ENCODE measurements at places on chromosomes 3 and 15. TPM values are rescaled to one million over a fixed set of nuclear protein-coding genes. Genes with fewer than 3 reads are reported as not detected.

SLC28A2 gene
- total RNA-seq = not detected

CAND2 gene
- 0.31 TPM for total RNA-seq

STAC gene
- not detected for total RNA-seq

DNA sequence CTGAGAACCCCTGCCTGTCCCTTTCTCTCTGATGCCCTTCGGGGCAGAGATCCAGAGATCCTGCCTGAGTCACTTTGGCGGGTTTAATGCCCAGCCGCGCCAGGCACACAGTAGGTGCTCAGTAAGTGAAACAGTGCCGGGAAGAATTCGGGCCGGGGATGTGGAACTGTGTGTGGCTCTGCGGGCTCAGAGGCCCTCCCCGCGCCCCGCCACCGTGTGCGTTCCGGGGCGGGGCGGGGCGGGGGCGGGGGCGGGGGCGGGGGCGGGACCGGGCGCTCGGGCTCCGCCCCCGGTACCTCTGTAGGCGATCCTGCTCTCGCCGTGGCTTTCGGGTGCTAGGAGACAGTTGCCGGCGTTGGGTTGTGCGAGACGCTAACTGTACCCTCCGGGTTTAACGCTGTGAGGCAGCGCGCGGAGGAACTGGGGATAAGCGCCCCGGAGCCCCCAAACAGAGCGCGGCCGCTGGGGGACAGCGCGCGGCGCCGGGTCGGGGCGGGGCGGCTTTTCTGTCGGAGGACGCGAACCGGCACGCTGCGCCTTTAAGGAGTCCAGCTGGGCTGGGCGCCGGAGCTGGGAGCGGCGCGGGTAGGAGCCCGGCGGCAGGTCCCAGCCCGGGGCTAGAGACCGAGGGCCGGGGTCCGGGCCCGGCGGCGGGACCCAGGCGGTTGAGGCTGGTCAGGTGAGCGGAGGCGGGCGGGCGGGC, at the start of gene ABHD6:
TSS of gene ABHD6 (plus strand) at position 555 of the 703 bp plus-strand sequence. CDS start 18,795 bp downstream, outside the sequence.
- peak within 1 kb of the TSS; percentile 82 for H3K4me3 ChIP-seq
- no peaks in the 10 kb centered on the region for H3K36me3 ChIP-seq
- peaks cover 22% of the 10 kb centered on the region for H3K27me3 ChIP-seq
- H3K27ac ChIP-seq = peak within 1 kb of the TSS; percentile 77

DNA sequence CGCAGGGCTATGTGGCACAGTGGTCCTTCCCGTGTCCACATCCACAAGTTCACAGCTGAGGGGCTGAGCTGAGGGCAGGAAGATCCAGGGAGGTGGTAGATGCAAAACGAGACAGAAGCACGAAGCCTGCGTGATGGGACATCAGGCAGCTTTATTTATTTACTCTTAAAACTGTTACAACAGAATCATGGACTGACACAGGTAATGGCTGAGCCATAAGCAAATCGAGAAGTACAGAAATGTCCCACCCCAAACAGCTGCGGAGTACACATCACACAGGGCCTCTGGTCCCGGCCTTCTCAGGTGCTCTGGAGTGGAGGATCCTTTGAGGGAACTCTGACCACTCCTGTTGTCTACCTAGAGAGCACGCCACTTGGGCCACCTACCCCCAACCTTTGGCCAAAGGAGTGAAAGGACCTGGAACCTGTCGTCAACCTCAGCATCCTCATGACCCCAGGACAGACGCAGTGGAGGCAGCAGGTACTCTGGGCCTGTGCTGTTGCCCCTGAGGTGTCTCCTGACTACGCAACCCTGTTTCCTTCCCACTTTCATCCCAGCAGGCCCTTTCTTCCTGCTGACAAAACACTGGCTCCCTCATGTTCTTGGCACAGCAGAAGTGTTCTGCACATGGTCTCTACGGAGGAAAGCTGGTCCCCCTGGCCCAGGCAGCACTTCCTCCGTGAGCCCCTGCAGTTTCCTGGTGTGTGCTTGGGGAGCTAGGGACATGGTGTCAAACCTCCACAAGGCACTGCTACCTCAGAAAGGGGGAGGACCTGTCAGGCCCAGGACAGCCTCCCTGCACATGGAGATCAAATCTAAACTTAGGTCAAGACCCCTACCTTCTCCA, 47.8 kb downstream of the DHX30 start:
- no peaks in the 10 kb centered on the region for H3K27me3 ChIP-seq
- H3K36me3 ChIP-seq = peaks cover 25% of the 10 kb centered on the region

DNA sequence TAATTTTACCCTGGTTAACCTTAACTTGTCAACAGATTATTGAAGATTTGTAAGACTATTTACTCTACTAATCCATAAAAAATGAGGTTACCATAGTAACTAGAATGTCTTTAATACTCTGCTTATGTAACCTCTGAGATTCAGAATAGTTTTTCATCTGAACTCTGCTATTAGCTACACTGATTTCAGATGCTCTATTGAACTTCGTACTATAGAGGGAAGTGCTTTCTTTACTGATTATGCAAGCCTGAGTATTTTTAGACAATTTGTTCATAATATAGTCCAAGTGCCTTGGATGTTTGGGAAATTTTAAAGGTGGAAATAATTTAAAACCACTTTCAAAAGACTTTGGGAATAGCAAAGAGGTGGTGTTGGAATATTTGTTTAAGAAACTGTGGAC, 107.9 kb upstream of the GBE1 start:
- H3K27ac ChIP-seq = no peak overlapping the region
- H3K27me3 ChIP-seq = peaks cover 5% of the 10 kb centered on the region
- DNase-seq = no peak
- no peak overlapping the region for H3K4me3 ChIP-seq

- H3K4me1 ChIP-seq = no peaks in the 10 kb centered on the region
- no peak overlapping the region for H3K4me3 ChIP-seq
- no peaks in the 10 kb centered on the region for H3K36me3 ChIP-seq
- no peaks in the 10 kb centered on the region for H3K27me3 ChIP-seq
- H3K27ac ChIP-seq = no peak overlapping the region
- DNase-seq = no peak
Measured at GRCh38 chr15:22959321-22960101, 20.7 kb downstream of the CYFIP1 start.

DNA sequence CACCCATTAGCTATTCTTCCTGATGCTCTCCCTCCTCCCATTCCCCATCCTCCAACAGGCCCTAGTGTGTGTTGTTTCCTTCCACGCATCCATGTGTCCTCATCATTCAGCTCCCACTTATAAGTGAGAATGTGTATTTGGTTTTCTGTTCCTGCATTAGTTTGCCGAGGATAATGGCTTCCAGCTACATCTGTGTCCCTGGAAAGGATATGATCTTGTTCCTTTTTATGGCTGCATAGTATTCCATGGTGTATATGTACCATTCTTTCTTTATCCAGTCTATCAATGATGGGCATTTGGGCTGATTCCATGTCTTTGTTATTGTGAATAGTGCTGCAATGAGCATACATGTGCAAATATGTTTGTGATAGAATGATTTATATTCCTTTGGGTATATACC, 56.3 kb downstream of the CFAP20DC start:
- H3K27ac ChIP-seq = no peak overlapping the region
- no peak overlapping the region for H3K4me3 ChIP-seq
- peaks cover 9% of the 10 kb centered on the region for H3K27me3 ChIP-seq

Measured in activated CD8-positive, alpha-beta T cell treated with anti-CD3 and anti-CD28 coated beads, Interleukin-2, amount 10 ng/mL, durations not matched to agents 7 days and 5 days (primary cell).